ENCODE measurements at places on chromosomes 5 and 9.

DNA sequence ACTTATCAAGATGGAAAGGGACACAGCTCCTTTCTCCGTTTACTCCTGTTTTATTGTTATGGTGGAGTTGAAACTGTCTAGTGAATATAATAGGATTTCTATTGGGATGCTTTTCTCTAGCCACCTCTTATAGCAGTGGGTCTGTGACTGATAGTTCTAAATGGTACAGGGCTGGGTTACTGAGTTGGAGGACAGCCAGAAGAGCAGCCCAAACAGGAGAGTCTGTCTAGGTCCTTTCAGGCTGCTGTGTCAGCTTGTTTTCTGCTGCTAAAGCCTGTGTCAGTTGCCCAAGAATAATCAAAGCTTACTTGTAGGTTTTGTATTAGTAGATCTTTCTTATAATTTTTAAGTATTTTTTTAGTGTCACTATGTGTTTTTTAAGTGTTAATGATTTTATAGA lies 356.0 kb upstream of the SEMA6A start:
- no peak for DNase-seq

DNA sequence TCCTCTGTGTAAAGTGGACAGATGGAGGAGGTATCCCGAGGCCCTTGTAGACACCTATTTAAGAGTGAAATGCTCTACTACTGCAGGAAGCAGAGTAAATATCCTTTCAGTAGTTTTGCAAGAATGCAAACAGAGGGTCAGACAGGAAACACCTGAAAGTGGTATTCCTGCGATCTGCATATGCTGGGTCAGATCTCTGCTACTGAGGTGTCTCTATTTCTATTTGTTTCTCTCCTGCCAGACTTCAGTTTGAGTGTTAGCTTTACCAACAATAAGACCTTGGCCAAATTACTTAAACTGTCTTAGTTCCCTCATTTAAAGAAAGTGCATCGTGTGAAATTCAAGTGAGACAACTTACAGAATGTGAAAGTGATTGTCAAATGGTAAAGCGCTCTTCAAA lies 47.6 kb downstream of the JAKMIP2 start:
- DNase-seq = no peak

DNA sequence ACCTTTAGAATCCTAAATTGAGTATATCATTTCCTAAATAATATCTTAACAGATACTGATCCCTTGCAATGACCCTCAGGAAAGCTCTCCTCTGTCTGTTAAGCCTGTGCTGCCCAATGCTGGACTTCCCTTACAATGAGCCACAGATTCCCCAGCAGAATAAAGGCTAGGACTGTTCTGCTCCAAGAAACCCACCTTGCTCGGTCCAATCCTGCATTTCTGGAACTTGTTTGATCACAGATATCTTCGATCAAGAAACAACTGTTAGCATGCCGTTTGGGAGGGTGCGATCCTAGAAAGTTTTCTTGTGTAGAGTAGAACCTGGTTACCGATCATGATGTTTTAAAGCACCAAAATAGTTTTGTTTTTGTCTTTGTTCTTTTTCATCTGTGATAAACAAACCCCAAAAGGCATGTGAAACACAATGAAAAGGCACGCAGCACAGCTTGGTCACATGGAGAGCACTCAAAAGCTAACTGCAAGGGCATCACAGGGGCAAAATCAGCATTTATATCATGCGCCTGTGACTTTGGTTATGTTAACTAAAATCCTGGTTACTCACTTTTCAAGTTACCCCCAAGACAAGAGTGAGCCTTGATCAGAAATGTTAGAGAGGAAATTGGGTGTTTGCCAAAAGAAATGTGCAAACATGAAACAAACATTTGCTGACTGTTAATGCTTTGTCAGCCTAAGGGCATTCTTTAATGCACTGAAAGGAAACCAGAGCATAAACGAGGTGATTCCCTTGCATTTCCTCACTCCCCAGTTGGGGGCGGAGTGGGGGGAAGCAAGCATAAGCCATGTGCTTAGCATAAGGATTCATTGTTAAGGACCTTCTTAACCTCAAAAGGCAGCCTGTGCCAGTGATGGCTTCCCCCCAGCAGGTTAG lies 61.9 kb upstream of the ADAMTS16 start:
- DNase-seq = no peak

GRCh38 chr9:133701981-133702797 lies 36.0 kb downstream of the SARDH start:
- DNase-seq = peak; percentile 65

GRCh38 chr5:118906947-118907346 lies 81.4 kb downstream of the DTWD2 start:
- DNase-seq = no peak

- DNase-seq = no peak
Observed at GRCh38 chr5:121019106-121019505, 555.0 kb downstream of the PRR16 start.

- DNase-seq = no peak
Observed at GRCh38 chr5:53161876-53162275, 52.3 kb upstream of the MOCS2 start.

DNA sequence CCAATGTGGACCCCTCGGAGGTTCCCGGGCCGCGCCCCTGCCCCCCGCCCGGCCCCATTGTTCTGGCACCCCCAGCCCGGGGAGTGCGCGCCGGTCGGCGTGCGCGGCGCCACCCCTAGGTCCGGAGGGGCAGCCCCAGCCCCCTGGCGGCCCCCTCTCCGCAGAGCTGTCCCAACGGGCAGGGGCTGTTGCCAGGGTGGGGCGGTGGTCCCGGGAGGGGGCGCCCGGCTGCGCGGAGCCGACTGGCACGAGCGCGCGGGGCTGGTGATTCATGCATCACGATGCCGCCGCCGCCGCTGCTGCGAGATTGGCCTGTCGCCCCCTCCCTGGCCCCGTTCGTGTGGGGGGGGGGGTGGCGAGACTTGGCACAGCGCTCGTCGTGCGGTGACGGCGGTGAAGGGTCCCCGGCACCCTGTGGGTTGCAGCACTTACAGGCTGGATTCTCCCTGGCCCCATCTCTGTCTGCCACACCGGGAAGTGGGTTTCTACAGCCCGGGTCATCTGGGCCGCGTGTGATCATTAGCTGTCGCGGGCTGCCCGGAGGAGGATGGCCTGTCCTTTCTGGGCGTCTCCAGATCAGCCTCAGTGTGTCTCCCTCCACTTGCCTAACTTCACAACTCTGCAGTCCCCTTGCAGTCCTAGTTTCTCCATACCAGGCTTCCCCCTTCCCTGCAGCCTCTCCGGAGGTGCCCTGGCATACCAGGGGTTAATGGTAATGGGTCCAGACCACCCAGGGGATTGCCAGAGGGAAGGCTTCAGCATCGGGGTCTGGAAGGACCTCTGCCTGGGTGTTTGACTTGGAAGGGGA lies 858 bp downstream of the NCS1 start:
- peak; percentile 46 for DNase-seq

DNA sequence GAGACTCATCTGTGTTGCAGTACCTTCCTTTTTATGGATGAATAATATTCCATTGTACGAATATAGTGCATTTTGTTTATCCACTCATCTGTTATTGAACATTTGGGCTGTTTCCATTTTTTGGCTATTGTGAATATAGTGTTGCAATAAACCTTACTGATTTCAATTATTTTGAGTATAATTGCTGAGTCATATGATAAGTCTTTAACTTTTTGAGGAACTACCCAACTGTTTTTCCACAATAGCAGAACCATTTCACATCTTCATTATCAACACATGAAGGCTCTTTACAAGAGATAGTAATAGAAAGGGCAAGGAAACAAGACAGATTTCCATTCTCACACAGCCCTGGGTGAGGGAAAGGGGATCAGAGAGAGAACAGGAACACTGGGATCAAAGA lies 329.2 kb downstream of the RAB3C start:
- no peak for DNase-seq

DNA sequence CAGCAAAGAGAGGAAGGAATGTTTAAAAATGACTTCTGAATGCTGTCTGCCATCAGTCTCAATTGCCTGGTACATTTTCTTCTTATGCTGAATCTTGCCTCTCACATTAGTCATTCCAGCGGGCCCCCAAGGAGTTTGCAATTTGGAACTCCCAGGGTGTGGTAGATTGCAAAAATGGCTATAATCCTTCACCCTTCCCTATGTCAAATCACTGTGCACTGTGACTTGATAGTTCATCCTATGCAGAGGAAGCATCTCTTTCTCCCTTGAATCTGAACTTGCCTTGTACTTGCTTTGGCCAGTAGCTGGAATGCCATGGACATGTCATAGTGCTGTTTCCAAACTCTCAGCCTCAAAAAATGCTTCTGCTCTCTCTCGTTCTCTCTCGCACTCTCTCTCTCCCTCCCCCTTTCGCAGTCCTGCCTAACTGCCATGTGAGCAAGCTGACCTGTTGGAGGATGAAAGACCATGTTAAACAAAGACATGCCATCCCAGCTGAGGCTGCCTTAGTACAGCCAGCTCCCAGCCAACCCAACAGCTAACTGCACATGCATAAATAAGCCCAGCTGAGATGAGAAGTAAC lies 284.0 kb upstream of the TLE4 start:
- no peak for DNase-seq

GRCh38 chr5:180910735-180911134 lies 11.8 kb downstream of the BTNL8 start:
- no peak for DNase-seq

DNA sequence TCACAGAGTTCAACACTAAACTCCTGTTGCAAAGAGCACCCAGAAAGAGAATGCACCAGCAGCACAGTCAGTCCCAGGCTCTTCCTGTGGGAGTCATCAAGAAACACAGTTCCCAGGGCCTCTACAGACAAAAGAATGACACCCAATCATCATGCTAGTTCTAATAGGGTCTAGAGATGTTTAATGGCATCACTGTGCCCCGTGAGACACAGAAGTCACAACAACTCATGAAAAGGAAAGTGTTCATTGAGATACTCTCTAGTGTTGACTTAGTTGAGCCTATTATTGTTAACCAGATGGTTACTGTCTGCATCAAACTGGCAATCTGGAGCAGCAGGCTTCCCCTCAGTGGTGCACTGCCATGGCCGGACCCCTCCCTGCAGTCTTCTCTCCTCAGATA lies 1.6 kb downstream of the KLHL3 start:
- DNase-seq = no peak

DNA sequence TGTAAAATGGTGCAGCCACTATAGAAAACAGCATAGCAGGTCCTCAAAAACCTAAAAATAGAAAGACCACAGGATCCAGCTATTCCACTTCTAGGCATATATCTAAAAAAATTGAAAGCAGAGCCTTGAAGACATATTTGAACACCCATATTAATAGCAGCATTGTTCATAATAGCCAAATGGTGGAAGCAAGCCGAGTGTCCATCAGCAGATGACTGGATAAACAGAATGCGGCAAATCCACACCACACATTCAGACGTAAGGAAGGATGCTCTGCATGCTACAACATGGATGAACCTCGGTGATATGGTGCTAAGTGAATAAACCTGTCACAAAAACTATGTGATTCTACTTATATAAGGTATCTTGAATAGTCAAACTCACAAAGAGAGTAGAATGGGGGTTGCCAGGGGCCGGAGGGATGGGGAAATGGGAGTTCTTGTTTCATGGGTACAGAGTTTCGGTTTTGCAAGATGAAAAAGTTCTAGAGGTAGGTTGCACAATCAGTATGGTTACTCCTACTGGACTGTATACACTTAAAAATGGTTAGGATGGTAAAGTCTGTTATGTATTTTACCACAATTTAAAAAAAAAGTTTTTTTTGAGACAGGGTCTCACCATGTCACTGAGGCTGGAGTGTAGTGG lies 17.1 kb upstream of the HSD17B3 start:
- no peak for DNase-seq

DNA sequence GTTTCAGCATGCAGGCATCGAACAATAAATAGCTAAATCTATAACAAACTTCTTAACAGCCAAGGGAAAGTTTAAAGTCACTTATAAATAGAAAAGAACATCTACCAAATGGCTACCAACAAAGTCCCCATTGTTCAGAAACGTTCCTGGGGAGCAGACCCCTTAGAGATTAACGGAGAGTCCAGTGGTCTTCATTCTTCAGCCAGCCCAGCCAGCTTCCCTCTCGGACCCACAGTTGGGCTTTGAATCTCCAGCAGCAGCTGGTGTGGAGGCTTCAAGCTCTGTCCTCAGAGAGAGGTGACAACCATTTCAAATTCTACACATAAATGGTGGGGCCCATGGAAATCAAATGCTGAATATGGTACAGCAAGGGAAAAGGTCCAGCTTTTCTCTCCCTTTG lies 11.2 kb downstream of the ENC1 start:
- DNase-seq = no peak

DNA sequence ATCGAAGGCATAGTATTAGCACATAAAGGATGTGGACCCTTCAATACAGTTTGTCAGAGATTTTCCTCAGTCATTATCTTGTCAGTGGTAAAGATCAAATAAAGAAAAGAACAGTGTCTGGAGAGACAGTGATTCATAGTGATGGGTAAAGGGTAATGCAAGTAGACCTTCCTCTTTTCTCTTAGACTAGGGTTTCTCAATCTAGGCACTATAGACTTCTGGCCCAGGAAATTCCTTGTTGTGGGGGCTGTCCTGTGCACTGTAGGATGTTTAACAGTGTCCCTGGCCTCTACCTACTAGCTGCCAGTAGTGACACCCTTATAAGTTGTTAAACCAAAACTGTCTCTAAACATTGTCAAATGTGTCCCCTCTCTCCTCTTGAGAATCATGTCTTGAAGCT lies 6.9 kb downstream of the CAMK4 start:
- no peak for DNase-seq

GRCh38 chr5:60826653-60827052 lies 17.4 kb downstream of the ELOVL7 start:
- no peak for DNase-seq

- DNase-seq = no peak
Observed at GRCh38 chr9:100794738-100795269, 216.9 kb downstream of the CAVIN4 start.

GRCh38 chr5:77367741-77368140 lies 124.4 kb downstream of the WDR41 start:
- no peak for DNase-seq

DNA sequence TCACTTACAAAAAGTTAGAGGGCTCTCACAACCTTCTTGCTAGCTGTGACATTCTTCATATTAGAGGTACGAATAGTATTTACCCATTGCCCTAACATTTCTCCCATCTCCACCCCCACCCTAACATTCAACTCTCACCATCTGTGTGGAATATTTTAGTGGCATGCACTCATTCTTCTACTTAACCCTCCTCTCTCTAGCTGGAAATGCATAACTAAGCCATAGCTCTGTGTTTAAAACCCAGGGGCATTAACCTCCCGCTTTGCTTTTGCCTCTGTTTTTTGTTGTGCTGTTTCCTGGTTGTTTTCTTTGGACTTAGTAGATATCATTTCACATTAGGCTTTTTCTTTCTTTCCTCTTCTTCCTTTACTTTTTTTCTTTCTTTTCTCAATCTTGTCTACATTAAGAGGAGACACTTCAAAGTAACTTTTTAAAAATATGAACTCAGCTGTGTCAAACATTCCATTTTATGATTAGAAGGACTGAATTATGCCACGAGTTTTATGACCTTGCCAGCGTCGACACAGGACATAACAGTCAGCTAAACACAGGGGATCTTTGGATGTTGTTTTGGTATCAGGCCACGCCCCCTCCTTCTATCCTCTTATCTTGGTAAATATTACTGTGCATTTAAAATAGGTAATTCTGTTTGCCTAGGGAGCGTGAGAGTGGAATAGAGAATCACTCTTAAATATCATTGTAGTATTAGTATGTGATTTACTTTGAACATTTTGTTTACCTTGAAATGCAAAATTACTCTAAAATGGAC lies 236.0 kb downstream of the CD180 start:
- no peak for DNase-seq

- peak; percentile 63 for DNase-seq
Observed at GRCh38 chr9:133821601-133822429, 83.7 kb upstream of the SARDH start.

- no peak for DNase-seq
Observed at GRCh38 chr9:69497816-69498215, 172.8 kb downstream of the ENTREP1 start.

Measured in CD4-positive, alpha-beta T cell treated with Interleukin-15 for 1 hour (primary cell).